Stromal cell of bone marrow (primary cell): ENCODE measurements at places on chromosomes 4 and X.

GRCh38 chr4:41692717-41693345 is 55.7 kb downstream of the PHOX2B start:
- peak; percentile 12 for DNase-seq

DNA sequence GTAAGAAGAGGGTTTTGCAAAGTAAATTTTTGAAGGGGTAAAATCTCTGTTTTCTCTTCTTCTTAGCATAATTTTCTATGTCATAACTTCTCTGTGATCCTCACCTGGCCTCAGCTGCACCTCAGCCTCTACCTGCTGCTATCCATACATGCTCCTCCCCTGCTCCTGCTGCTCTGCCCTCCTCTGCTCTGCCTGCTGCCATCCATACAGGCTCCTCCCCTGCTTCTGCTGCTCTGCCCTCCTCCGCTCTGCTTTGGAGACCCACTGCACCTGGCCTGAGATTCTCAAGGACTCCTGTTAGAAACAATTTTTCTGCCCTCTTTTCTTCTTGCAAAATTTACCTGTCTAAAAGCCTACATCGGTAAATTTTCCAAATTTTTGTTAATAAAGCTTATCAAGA is 388.6 kb upstream of the PITX2 start:
- DNase-seq: no peak

- no peak for DNase-seq
Observed at GRCh38 chrX:40448793-40449192, 132.0 kb upstream of the ATP6AP2 start.

DNA sequence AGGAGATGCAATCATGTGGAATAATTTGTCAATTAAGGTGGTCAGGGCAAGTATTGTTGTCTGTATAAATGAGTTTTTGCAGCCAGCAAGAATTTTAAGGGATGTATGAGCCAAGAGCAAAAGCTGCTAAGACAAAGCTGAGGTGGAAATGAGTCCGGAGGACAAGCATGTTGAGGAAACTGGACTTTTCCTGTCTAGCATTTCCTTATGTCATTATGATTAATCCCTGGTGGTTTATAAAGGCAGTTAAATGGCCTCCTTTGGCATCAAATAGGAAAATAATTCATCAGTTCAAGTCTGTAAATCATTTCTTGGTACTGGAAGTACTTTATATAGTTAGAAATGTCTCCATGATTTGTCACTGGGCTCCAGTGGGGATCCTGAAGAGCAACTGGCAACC is 61.6 kb upstream of the TEX13A start:
- no peak for DNase-seq

DNA sequence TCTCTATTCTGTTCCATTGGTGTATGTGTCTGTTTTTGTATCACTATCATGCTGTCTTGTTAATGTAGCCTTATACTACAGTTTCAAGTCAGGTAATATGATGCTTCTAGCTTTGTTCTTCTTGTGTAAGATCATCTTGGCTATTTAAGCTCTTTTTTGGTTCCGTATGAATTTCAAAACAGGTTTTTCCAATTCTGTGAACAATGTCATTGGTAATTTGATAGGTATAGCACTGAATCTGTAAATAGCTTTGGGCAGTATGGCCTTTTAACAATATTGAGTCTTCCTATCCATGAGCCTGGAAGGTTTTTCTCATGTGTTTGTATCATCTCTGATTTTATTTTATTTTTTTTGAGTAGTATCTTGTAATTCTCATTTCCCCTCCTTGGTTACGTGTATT is 94.3 kb downstream of the ANAPC10 start:
- no peak for DNase-seq

GRCh38 chr4:8906668-8906970 is 35.0 kb upstream of the HMX1 start:
- DNase-seq: no peak

GRCh38 chr4:78207951-78208350 is 150.8 kb downstream of the FRAS1 start:
- no peak for DNase-seq

DNA sequence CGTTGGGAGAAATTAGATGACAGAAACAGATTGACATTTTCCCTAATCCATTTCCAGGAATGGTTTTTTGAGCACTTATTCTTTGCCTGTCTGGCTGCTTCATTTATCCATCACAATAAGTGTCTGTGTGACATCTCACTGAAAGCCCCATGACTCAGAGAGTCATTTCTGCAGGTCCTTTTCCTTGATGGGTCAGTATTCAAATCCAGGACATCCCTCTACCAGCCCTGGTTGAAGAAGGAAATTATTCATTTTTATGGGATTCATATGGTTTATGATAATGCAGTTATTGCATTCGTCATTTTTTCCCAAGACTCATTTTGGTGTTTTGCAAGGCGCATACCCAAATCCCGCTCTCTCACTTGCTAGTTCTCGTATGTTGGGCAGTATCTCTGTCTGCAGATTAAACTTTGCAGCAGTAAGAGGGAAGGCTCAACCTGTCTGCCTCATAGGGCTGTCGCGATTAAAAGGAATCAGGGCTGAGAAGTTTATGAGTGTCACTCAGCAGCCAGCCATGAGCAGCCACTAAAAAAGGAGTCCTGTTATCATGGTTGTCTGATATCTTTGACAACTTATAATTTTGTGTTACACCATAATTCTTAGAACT is 44.0 kb downstream of the GYG2 start:
- DNase-seq: no peak

- no peak for DNase-seq
Observed at GRCh38 chr4:31620476-31620875, 900.3 kb downstream of the PCDH7 start.

- no peak for DNase-seq
Observed at GRCh38 chr4:176377780-176378179, 58.0 kb downstream of the SPCS3 start.

- no peak for DNase-seq
Observed at GRCh38 chr4:166482758-166483157, 609.7 kb downstream of the TLL1 start.

DNA sequence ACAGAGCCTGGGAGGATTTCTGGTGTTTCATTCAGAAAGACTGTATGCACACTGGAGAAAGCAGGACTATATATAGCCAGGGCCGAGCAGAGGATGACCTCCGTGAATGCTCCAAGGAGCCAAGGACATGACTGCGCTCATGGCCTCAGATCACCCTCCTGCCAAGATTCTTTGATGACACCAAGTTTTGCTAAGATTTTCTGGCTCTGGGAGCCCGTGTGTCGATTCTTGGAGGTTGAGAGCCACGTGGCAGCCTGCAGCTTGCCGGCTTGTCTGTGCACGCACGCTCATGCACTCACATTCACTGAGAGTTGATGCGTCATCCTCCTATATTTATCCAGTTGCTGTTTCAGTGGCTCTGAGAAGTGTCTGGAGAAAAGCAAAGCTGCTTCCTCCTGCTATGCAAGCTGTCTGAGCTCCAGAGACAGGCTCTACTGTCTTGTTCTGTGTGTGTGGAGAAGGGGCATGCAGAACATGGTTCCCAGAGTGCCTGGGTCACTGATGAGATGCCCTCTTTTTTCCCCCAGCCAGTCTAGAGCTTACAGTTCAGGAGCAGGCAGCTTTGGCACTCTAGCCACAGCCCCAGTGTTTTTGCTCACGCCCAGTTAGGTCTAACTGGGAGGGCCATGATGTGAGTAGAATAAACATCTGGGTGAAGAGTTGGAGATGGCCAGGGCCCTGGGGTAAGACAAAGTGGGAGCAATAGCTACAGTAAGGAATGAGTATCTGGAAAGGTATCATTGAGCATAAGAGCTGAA is 64.9 kb upstream of the SCOC start:
- peak; percentile 84 for DNase-seq

- DNase-seq: no peak
Observed at GRCh38 chrX:71118985-71119535, 664 bp downstream of the MED12 start.

- DNase-seq: peak; percentile 6
Observed at GRCh38 chrX:121307449-121307848, 260.0 kb downstream of the GLUD2 start.

- no peak for DNase-seq
Observed at GRCh38 chr4:90419124-90419711, 292.0 kb downstream of the CCSER1 start.

GRCh38 chr4:155762334-155762733 is 3.5 kb downstream of the GUCY1B1 start:
- no peak for DNase-seq

DNA sequence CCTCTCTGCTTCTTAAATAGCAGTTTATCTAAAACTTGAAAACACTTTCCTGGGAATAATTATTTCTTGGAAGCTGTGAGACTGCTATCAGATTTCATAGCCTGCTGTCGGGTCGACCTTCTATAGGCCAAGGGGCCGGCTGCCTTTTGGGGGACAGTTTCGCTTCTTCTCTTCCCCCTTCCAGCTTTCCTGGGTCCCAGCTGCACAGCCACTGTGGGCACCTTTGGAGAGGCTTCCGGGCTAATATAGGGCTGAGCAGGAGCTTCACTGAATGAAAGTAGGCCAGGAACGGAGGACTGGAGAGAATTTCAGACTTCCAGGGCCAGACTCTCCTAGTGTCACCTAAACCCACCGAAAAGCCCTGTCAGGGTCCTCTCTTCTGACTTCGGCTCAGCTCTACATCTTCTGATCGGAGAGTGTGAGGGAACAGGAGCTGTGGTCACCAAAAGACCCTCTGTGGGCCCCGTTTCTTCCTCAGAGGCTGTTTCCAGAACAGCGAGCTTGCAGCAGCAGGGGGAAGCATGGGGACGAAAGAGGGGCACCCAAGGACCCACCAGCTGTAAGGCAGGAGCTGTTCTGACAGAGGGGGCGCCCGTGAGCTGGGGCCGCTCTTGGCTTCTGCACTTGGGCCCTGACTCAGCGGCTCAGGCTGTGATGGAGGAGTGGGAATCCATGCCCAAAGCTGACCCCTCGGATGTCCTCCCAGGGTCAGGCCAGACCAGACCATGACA is 620.6 kb downstream of the BCOR start:
- DNase-seq: no peak

GRCh38 chrX:103155201-103155600 is 59.7 kb upstream of the BEX4 start:
- no peak for DNase-seq

- DNase-seq: no peak
Observed at GRCh38 chr4:7734651-7735260, 204.9 kb downstream of the AFAP1 start.

- DNase-seq: no peak
Observed at GRCh38 chr4:62455871-62456270, 1255.7 kb downstream of the ADGRL3 start.

DNA sequence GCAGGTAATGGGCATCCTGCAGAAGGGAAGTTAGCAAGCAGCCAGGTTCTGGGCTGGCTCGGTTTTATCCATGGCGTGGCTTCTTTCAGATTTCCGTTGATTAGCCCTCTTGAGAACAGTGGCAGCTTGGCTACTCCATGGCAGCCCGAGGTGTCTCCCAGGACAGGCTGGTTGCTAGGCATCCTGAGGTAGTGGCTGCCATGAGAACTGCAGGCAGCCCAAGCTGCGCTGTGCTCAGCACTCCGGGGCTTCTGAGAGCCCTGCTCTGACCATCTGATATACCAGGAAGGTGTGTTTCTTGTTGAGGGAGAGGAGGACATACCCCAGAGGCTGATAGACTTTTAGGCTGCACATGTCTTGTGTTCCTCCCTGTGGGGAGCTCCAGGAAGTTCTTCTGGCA is 253.4 kb upstream of the CASK start:
- no peak for DNase-seq

DNA sequence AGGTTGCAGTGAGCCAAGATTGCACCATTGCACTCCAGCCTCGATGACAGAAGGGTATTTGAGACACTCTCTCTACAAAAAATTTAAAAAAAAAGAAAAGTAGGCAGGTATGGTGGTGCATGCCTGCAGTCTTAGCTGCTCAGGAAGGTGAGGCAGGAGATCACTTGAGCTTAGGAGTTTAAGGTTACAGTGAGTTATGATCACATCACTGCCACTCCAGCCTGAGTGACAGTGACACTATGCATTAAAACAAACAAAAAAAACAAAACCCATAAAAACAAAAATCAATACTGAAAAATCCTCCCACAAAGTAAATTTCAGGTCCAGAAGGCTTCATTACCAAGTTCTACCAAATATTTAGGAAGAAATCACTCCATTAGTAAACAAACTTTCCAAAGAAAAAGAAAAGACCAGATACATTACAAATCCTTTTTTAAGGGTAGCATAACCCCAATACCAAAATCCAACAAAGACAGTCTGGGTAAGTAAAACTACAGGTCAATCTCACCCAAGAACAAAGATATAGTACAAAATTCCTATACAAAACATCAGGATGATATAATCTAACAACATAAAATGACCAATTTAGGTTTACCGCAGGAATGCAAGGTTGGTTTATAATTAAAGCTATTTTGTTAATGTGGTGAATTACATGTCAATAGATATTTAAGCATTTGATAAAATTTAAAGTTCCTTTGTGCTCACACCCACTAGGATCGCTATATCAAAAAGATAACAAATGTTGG is 11.7 kb downstream of the NELFA start:
- DNase-seq: no peak

DNA sequence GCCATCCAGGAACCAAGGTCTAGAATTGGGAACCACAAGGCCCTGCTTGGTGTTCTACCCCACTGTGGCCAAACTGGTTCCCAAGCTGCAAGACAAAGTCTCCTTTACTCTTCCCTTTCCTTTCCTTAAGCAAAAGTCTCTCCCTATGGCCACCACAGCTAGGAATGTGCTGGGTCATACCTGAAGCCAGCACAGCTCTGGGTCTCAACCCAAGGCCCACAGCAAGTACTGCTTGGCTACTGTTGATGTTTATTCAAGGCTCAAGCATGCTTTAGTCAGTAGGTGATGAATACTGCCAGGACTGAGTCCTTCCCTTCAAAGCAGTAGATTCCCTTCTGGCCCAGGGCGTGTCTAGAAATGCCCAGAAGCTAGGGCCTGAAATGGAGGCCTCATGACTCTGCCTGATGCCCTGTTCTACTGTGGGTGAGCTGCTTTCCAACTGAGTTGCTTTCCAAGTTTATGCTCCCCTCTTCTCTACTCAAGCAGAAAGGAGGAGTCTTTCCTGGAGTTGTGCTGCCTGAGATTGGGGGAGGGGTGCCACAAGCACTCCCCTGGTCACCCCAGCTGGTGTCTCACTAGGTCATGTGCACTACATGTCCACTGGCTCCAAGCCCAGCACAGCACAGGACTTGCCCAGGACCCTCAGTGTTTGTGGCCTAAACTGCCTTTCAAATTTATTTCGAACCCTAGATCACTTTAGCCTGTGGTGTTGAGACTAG is 44.9 kb downstream of the STAP1 start:
- no peak for DNase-seq

GRCh38 chr4:18192901-18193300 is 171.3 kb upstream of the LCORL start:
- DNase-seq: no peak

- no peak for DNase-seq
Observed at GRCh38 chrX:38452603-38453002, 100.2 kb downstream of the OTC start.
